SK-N-SH (cell line): ENCODE measurements at places on chromosomes 4 and X. TPM values are rescaled to one million over a fixed set of nuclear protein-coding genes. Genes with fewer than 3 reads are reported as not detected.

DNA sequence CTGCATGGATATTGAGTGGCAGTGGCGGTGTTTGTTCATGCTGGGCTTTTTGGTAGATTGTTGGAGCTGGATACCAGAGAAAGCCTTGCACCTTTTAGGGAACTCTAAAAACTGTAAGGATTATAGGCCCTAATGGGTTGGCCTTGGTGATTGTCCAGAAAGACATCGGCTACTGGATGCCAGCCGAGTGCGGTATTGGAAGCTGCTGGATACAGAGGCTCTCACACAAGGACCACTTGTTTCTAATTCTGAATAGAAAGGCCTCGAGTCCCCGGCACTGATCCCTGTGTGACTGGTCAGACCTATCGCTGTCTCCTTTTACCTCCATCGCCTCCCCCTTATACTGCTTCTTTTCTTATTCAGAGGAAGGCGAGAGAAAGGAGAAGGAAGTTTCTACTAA, 27.3 kb upstream of the SCOC start:
- no peak for DNase-seq

- DNase-seq: no peak
Observed at GRCh38 chr4:117491516-117491915, 406.1 kb upstream of the TRAM1L1 start.

DNA sequence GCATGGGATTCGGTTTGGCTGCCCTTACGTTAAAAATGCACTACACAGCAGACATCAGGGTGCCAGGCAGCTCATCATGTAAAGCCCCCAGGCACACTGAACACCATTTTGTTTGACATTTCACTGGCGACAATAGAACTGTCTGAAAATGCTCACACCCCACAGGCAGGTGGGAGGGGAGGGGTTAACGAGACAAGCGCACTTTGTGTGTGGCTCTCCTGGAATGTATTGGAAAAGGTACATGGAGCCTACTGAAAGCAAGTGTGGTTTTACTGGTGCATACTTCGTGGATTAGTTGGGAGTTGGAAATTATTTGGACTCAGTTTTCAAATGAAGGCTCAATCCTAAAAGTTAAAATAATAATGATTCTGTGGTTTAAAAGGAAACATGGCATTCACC, 31.6 kb upstream of the PPARGC1A start:
- DNase-seq: no peak

- DNase-seq: no peak
Observed at GRCh38 chrX:37690119-37690518, 4.5 kb downstream of the XK start.

DNA sequence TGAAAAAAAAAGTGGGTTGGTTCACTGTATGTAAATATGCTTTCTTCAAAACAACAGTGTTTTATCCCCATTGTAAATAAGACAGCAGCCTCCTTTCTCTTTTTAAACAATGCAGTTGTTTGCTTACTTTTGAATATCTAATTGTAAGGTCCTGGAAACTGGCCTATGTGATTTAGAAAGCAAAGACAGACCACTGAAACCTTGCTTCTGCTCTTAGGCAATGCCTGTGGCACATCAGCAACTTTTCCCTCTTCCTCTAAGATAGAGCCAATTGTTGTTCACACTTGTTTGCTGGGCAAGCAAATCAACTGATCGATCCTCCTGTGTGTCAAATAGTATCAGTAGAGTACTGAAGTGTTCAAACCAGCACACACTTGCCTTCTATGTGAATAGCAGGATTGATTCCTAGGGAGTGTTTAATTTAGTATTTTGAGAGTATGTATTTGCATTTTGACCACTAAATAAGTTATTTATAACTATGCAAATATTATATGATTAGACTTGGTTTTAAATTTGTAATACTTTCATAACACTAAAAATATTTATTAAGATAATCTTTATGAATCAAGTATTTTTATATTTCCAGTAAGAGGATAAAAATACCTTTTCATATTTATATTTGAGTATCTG, 55.4 kb upstream of the GRPR start:
- DNase-seq: no peak

DNA sequence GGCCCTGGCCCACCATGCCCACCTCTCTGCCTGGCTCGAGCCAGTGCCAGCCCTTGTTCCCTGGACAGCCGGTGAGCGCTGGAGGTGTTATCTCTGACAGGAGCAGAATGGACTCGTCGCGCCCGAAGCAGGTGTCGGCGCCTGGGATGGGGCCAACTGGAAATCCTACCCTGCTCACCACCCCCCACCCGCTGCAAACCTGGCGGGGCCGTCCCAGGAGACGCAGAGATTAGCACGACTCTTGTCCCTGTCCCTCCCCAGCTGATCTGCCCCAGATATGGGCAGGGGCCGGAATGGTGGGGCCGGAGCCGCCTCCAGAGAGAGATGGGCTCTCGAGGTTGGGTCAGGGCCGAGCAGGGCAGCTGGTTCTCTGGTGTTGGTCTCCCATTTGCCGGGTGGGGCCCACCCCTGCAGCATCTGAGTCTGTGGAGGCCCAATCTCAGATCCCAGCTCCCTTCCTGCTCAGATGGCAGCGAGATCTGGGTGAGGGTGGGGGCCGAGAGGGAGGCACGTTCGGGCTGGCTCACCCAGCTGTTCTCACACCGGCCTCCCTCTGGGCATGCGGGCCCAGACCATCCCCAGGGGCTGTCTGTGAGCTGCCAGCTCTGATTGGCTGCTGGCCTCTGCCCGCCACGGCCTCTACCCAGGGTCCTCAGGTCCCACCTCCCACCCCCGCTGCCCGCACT, 20.1 kb upstream of the FGFR3 start:
- peak; percentile 73 for DNase-seq

- DNase-seq: peak; percentile 56
Observed at GRCh38 chrX:68880846-68881552, 52.2 kb downstream of the EFNB1 start.

- peak; percentile 35 for DNase-seq
Observed at GRCh38 chr4:15197005-15197404, 194.7 kb downstream of the CPEB2 start.

- DNase-seq: peak; percentile 68
Observed at GRCh38 chr4:575281-576141, 584 bp downstream of the TMEM271 start.

GRCh38 chrX:123859409-123859845, 426 bp upstream of the XIAP start:
- peak; percentile 36 for DNase-seq

DNA sequence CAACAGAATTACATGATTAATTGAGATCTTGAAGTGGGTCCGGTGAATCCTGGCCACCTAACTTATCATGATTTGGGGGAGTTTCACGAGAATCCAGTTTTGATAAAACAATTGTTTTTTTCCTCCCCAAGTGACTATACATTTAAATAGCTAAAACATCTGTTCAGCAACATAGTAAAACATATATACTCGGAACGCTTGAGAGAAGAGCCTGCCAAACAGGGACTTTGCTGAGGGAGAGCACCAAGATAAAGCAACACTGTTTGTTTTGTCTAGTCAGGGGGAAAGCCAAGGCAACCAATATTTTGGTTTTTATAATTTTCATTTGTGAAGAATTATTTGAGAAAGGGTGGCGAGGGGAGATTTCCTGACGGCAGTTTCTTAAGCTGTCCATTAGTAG, 381 bp downstream of the PHEX start:
- DNase-seq: no peak

The ANTXR2 gene
- polyA plus RNA-seq: 48.8 and 60.7 TPM in 2 replicates

The CCDC149 gene
- polyA plus RNA-seq: 5.5 and 7.0 TPM in 2 replicates

The CENPVL2 gene
- 0.03 and 0.06 TPM in 2 replicates for polyA plus RNA-seq

The HDX gene
- polyA plus RNA-seq: 1.2 and 1.6 TPM in 2 replicates

The HNRNPD gene
- 128 and 286 TPM in 2 replicates for polyA plus RNA-seq
